ENCODE measurements at places on chromosomes 5 and 9.

DNA sequence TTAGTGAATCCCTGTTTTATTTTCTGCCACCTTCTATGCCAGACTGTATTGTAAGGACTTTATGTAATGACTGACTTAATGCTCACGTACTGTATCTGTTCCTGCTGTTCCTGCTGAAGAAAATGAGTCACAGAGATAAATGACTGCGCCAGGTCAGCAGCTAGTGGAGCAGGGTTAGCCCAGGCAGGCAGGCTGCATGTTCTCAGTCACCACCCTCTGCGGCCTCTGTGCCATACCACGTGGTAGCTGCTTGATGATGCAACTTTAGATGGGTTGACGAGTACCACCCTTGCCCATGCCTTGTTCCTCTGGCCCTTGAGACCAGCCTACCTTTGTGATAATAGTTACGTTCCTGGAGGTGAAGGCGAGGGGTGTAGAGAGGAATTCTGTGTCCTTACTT lies 161.9 kb downstream of the TRIO start:
- no peak for DNase-seq

DNA sequence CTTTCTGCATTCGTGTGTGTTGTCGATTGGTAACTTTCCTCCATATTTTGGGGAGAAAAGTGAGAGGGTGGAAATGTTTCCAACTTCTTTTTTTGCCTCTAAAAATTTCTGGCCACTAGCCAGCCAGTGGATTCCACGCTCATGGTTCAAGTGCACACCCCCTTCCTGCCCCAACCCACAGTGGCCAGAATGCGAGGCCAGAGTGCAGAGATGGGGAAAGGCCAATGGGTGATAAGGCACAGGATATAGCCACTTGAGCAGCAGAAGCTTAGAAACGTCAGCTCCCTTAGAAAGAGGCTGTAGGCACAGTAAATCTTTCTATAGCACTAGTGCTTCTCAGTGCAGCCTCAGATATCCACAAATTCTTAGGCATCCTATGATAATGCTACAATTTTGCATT lies 75.8 kb upstream of the ADRB2 start:
- no peak for DNase-seq

DNA sequence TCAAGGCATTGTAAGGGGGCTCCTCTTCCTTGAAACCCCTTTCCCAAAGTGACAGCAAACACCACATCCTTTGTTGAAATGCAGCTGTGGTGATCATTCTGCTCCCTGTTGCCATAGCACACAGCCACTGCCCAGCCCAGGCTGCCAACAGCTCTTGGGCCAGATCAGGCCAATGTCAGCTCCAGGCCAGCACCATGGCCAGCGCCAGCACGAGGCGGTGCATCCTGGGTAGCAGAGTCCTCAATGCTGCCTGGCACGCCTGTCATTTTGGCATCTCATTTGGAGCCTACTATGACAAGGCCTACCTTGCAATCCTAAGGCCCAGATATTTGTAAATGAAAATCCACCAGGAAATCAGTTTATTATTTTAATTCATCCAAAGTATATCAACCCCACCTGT lies 390.6 kb downstream of the DNAH5 start:
- no peak for DNase-seq

- DNase-seq: no peak
Measured at GRCh38 chr5:169149317-169149716, 151.6 kb downstream of the SLIT3 start.

GRCh38 chr5:36669015-36669651 lies 62.7 kb downstream of the SLC1A3 start:
- DNase-seq: no peak

DNA sequence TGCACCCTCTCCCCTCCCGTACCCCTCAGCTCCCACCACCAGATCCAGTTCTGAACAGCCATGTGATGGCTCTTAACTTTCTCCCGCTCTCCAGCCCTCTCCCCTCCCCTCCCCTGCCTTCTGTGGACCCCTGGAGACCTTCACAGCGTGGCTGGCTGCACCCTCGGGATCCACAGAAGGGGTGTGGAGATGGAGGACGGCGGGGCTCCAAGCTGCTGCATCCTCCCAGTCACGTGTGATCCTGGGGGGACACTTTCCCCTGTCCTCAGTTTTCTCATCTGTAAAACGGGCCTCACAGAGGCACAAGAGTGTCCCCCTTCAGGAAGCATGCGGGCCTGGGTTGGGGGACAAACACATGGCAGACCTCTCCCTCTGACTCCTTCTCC lies 276.0 kb upstream of the MVB12B start:
- DNase-seq: no peak

- DNase-seq: no peak
Measured at GRCh38 chr9:130309689-130310455, 44.3 kb downstream of the HMCN2 start.

DNA sequence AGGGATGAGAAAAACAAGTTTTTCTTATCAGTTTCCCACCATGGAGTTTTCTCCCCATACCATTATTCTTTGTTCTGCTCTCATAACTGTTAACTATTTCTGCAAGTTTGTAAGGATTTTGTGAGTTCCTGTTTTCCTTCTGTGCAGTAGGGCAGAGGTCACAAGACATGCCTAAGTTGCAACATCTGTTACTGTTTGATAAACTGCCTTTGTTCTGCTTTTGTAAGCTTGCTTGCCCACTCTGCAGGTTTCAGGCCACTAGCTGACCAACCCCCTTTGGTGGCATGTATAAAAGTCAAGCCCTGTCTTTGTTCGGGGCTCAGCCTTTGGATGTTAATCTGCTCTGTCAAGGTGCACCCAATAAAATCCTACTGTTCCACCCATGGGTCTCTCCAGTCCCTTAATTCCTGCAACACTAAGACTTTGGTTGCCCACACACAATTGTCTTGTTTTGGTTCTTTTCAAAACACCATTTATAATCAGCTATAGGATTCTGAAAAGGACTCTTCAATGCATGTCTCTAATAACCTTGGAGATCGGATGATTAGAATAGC lies 545.4 kb downstream of the CDH9 start:
- no peak for DNase-seq

GRCh38 chr9:15867988-15868387 lies 315.1 kb downstream of the CCDC171 start:
- no peak for DNase-seq

DNA sequence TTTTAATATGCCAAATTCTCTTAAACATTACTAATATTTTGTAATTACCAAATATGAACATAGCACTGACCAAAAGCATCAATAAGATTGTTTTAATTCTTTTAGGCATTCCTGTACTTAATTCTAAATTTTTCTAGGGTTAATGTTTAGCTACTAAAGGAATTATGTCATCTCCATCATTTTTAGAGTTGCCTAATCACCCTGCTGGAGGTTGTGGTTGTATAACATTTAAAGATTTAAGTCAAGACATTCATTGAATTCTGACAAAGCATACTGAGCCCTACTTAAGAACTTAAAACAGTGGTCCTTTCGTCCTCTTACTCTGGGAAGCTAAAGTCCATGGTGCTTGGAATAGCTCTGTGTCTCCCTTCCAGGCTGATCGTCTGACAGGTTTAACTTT lies 28.1 kb upstream of the DAB2 start:
- DNase-seq: no peak

GRCh38 chr5:39598661-39599248 lies 174.0 kb upstream of the DAB2 start:
- DNase-seq: no peak

DNA sequence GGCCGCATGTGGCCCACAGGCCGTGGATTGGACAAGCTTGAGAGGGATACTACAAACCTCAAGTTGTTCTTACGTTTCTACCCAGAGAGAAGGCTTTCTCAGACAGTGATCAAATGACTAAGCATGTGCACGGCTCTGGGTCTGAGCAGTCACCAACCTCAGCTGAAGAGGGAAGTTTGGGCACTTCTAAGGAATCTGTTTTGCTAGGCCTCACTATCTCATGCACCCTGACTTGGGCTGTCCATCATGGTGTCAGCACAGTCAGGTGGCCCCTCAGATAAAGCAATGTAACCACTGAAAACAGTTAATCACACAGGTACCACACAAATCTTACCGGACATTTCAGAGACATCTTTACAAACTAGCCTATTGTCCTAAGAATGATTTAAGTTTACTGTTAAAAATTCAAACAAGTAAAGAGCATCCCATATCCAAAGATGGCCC lies 24.6 kb downstream of the CSF2 start:
- DNase-seq: no peak

DNA sequence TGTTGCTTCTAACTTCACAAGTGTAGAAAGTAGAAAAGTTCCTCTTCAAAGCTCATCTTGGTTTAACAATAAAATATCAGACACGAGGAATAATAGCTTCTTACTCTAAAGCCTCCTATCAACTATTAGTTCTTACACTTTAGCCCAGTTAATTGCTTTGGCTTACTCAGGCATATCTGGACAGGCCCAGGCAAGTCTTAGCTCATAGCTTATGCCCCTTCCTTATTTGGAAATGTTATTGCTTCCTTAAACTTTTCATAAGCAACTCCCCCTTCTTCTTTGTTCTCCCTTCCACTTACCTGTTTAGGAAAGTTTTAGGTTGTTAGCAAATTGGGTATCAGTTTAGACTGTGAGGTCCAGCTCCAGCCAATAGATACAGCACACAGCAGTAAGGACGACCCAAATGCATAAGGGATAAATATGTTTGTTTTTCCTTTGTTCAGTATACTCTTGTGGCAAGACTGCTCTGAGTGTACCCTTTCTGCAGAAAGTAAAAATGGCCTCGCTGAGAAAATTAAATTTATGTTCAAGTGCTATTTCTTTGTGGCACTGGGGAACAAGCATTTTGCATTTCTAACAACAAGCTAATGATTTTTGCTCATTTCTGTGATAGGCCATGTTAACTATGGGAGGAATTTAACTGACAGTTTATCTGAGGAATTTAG lies 162.1 kb downstream of the SMC2 start:
- no peak for DNase-seq

DNA sequence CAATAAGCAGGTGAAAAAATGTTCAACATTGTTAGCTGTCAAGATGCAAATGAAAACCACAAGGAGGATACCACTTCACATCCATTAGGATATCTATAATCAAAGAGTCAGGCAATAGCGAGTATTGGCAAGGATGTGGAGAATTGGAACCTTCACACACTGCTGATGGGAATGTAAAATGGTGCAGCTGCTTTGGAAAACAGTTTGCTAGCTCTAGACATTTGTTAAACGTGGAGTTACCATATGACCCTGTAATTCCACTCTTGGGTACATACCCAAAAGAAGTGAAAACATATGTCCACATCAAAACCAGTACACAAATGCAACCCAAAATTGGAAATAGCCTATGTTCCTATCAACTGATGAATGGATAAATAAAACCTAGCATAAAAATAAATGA lies 37.4 kb downstream of the SCAMP1 start:
- no peak for DNase-seq

GRCh38 chr5:101047181-101047580 lies 144.1 kb upstream of the ST8SIA4 start:
- DNase-seq: no peak

DNA sequence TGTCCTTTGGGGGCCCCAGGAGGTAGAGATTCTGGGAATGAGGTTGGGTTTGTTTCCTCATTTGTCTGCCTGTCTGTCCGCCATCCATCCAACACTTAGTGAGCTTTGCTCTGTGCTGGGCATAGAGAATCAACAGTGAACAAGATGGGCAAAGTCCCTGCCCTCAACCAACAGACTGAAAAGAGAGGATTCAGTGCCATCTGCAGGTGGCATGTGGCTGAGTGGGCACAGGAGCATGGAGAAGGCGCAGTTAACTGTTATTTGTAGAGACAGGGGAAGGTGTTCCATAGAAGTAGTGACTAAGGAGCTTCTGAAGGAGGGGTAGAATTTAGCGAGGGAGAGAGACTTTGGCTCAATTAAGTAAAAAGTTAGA lies 23.1 kb downstream of the POLR1E start:
- no peak for DNase-seq

DNA sequence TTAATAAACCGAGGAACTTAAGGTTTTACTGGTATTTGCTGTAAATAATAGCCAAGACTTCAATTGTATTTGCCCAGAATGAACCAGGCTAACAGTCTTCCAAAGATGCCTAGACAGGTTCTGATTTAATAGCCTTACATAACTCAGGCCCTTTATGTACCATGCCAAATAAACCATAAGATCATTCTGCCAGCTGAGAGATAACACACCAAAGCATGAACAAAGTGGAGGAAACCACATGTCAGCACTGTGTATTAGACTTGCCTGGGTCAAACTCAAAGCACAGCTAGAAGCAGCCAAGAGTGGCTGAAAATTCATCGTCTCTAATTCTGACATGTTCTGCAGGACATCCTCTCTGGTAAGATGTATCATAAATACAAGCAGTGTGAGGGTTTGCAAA lies 319.3 kb upstream of the ZNF608 start:
- DNase-seq: no peak

GRCh38 chr9:104635456-104635855 lies 17.5 kb upstream of the OR13C9 start:
- DNase-seq: no peak

DNA sequence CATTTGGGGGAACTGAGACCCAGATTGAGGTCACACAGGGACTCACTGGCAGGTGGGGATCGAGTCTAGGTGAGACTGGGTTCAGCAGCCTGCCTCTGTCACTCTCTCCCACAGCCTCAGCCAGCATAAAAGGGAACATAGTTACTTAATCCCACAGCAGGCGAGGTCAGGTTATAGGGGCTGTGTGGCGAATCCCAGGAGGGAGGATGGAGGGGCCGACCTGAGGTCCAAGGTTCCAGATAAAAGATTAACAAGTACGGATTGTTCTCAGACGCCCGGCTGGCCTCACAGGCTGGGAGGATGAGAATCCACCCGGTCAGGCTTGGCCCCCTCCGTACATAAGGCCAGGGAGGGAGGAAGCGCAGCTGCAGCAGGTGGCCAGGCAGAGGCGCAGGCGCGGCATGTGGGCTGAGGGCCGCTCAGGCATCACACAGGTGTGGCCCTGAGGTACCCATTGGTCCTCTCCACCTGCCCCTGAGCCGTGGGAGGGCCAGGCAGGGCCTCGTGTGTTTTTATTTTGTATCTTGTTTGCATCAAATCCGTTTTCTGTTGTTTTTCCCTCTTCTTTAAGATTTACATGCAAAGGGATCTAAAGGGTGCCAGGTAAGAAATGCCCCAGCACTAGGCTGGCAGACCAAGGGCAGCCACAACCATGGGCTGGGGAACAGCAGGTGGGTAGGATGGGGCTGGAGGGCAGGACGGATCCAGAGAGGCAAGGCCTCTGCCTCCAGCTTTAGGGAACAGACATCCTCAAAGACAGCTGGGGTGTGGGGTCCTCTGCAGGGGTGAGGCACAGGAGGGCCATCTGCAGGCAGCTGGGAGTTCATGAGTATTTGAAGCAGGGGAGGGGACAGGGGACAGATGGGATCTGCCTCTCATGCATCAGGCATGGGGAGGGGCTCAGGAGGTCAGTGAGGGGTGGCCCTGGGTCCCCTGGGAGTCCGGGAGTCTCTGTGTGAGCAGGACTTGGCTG lies 3.6 kb downstream of the SUSD3 start:
- no peak for DNase-seq

DNA sequence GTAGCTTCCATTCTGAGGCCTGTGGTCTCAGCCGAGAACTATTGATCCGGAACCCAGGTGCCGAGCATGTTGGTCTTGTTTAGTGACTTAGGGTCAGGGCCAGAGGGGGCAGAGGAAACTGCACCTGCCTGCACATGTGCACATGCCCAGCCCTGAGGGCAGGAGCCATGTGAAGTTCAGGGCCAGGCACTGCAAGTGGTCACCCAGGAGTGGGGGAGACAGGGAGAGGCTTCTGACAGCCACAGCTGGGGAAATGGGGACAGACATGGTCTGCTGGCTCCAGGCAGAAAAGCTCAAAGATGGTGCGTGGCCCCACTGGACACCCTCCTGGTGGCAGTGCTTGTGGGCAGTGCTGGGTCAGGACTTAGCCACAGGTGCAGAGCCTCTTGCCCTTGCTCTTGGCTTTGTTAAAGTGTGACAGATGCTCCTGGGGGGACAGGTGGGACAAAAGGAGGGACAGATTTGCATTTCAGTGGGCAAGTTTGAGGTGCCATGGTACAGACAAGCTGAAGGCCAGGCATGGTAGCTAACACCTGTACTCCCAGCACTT lies 134.4 kb downstream of the CACNA1B start:
- no peak for DNase-seq

Measured in stimulated activated CD8-positive, alpha-beta memory T cell treated with anti-CD3 and anti-CD28 coated beads, Interleukin-7, amount 100 ng/mL, for 48 hours (primary cell).